Ascending aorta (tissue), 2 donors: ENCODE measurements at places on chromosomes 3 and 15.

DNA sequence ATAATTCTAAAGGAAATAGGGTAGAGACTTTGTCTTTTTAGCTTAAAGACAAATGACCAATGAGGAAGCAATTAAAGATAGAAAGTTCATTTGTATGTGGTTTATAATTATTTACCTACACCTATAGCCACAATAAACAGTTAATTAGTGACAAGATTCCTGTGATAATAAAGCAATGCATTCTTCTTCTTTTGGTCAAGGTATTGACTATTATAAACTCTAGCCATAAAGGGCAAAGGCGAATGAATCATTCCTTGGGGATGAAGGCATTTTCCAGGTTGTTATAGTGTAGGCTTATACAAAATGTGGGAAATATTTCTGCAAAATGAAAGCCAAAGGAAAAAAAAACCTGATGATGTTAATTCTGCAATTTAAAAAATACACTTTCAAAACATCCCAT lies 115.4 kb downstream of the PLD1 start:
- no peak for DNase-seq

- DNase-seq: peak; percentile 44
Measured at GRCh38 chr15:31296646-31297574, 29.7 kb upstream of the KLF13 start.

DNA sequence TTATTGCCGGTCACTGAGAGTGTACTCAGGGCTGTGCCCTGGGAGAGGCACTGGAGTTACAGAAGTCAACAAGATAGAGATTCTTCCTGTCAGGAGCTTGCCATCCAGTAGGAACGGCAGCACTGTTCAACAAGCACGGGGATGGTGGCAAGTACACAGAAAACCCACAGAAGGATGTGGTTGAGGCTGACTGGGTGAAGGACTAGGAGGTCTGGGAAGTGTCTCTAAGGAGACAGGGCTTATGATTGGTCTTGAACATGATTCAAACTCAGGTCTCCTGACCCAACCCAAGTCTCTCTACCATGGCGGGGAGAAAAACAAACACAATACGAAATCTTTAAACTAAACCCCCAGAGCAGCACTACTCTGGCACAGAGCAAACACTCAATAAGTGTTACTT lies 37.6 kb downstream of the ERICH6 start:
- DNase-seq: no peak

GRCh38 chr3:176692966-176693785 lies 504.1 kb downstream of the TBL1XR1 start:
- no peak for DNase-seq

GRCh38 chr15:65982627-65983322 lies 113.5 kb downstream of the RAB11A start:
- no peak for DNase-seq

DNA sequence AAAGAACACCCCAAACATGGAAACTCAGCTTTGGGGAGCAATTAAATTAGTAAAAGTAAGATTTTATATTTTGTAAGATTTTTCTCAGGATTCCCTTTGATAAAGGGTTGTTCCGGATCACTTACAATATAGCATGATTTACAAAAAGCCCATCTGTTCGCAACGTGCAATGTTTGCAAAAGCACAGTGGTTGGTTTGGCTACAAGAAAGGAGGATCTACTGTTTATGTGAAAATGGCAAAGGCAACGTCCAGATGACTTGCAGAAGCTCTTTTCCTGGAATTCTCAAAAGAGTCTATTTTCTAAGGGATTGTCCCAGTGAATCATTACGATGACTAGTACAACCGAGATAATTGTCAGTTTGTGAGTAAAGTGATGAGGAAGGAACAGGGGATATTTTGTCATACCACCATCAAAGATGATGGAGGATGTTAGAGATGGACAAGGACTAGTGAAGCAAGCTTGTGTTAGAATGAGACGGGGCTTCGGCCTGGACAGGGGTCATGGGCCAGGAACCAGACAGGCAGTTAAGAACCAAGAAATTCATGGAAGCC lies 71.6 kb downstream of the CRYGS start:
- no peak for DNase-seq

GRCh38 chr3:191680989-191681597 lies 220.1 kb downstream of the PYDC2 start:
- no peak for DNase-seq

- DNase-seq: no peak
Measured at GRCh38 chr3:172777901-172778300, 27.4 kb downstream of the ECT2 start.

DNA sequence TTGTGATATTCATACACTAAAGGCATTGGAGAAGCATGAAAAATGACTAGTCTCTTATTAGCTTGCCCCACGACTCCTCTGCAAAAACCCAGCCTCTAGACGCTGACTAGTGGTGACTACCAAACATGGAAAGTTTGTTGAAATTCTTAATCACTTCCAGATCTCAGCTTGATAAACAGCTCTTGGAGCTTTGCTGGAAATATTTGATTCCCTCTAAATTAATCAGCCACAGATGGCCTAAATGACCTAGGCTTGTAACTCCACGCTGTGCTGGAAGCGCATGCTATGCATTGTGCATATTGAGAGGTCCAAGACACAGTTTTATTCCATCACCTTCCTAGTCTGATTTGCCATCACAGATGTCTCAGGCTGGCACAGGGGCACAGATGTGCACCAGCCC lies 244.7 kb upstream of the ST8SIA2 start:
- DNase-seq: no peak

- peak; percentile 33 for DNase-seq
Measured at GRCh38 chr15:70826634-70827033, 27.3 kb downstream of the LARP6 start.

- no peak for DNase-seq
Measured at GRCh38 chr15:98807262-98807661, 158.9 kb downstream of the IGF1R start.

DNA sequence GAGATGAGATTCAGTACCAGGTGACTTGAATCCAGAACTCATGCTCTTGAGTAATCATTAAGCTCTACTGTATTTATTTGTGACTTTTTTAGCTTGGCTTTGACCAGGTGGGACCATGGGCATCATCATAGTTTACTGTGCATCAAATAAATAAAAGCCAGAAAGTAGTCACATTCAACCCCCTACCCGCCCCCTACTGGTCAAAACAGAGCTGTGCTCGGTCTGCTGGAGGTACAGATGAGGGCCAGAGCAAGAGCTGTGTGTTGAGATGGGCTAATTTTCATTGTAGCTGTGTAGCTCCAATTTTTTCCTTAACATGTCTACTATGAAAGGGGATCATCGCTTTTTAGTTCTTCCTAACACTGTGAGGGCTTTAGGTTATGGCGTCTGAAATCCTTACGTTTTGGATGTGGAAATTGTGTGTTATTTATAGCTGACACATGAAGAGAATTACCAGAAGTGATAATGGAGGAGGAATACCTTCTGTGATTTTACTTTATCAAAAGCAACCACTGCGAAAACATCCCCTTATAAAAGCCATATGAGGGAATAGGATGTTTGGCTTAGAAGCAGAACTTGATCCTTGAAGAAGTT lies 375.1 kb downstream of the PTPRG start:
- DNase-seq: no peak

GRCh38 chr15:73367624-73368300 lies 996 bp downstream of the HCN4 start:
- DNase-seq: no peak

DNA sequence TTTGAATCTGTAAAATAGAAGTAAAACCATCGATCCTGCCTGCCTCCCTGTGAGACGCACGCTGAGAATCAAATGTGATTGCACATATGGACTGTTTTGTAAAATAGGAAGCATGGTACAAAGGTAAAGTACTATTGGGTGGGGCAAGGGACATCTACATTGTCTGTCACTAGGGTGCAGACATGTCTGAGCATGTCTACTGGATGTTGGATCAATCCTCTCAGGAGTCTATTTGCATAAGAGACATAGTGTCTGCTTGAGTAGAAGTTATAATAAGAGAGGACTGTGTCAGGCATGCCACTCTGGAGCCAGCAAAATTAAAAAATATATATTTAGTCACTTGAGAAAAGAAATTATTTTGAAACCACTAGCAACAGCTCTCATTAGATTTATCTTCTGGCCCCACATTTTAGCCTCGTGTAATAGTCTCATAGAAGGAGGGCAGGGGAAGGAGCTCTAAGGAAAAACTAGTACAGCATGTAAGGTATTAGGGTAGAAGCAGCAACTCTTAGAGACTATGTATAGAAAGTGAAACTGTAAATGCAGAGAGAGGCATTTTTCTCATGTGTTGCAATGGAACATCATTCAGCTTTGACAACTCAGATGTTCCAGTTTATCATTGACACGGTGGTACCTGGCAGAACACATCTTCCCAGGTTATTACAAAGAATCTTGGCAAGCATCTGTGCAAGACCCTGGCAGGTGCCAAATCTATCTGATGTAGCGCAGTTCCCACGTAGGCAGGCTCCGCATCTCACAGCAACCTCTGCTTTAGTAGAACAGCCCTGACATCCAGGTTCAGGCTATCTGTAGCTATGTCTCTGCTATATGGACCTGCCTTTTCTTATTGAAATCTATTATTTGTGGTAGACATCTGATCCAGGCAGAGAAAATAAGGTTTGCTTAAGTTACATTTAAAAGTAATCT lies 85.2 kb upstream of the CHL1 start:
- no peak for DNase-seq

GRCh38 chr3:15261274-15261673 lies 55.2 kb downstream of the CAPN7 start:
- DNase-seq: no peak

DNA sequence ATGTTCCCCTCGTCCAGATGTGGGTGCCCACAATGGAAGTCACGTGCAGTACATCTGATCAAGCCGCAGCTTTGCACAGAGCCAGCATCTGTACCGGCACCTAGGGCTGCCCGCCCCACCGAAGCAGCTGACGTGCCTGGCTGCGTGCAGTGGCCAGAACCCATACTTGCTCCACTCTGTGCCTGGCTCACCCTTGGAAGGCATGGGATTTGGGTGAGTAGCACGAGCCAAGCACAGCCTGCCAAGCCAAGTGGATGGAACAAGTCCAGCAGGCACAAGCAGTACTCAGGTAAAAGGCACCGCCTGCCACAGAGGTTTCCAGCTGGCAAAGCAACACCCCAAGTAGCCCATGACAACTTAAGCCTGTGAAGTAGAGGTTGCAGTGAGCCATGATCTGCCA lies 261.3 kb downstream of the TBC1D5 start:
- no peak for DNase-seq

GRCh38 chr3:170079536-170080165 lies 41.9 kb downstream of the GPR160 start:
- no peak for DNase-seq

GRCh38 chr3:117411971-117412370 lies 702.4 kb downstream of the TUSC7 start:
- DNase-seq: no peak

DNA sequence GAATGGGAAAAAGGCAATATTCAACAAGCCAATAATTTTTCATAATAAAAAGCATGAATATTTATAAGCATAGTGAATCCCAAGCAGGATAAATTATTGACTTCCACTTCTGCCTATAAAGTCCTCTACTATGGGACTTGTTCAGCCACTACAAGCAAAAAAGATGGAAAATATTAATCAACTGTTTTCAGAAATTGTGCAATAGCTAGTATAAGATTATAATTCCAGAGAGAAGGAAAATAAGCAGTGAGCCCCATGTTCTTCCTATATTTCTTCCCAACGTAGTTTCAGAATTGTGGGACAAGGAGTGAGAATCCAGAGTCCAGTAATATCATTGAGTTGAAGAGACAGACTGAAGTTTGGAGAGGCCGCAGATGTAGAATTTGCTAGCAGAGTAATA lies 24.3 kb downstream of the SGO1 start:
- no peak for DNase-seq
